Stomach (tissue), 19 donors: ENCODE measurements at places on chromosomes 16 and 17. TPM values are rescaled to one million over a fixed set of nuclear protein-coding genes. Genes with fewer than 3 reads are reported as not detected.

Gene C16orf54
- total RNA-seq: 0.37 TPM

Gene NLRC3
- 16.3 TPM for total RNA-seq

Gene NOD2
- 2.3 TPM for total RNA-seq

Gene KIF18B
- 12.2 TPM for total RNA-seq

GRCh38 chr17:29800457-29800856 lies 129.6 kb downstream of the SSH2 start:
- H3K36me3 ChIP-seq: no peaks in the 10 kb centered on the region
- no peak for DNase-seq

- peaks cover 11% of the 10 kb centered on the region for H3K36me3 ChIP-seq
- DNase-seq: no peak
- peak overlapping the region; percentile 65 for H3K4me3 ChIP-seq
- peaks cover 40% of the 10 kb centered on the region for H3K4me1 ChIP-seq
- no peaks in the 10 kb centered on the region for H3K27me3 ChIP-seq
Measured at GRCh38 chr17:37405955-37406634, 541 bp downstream of the ACACA start.

DNA sequence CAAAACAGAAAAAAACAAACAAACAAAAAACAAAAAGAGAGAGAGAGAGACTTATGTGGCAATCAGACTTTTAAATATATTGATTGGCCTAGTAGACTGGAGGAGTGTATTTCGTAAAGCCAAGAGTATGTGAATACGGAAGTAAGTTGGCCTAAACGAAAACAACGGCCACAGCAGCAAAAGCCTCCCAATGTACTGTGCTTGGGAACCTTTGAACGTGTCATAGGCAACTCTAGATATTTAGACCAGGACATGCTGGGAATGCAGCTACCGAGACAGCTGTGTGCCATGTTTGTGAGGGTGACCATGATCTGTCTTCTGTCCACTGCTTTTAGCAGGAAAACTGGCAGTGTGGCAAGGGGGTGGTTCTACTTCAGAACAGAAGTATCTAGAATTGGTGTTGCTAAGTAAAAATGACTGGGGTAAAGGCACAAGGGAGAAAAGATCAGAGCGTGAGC lies 7.4 kb downstream of the MAF start:
- peak; percentile 48 for DNase-seq
- no peaks in the 10 kb centered on the region for H3K27me3 ChIP-seq
- peak overlapping the region; percentile 37 for H3K27ac ChIP-seq
- no peaks in the 10 kb centered on the region for H3K36me3 ChIP-seq
- H3K4me1 ChIP-seq: peaks cover 52% of the 10 kb centered on the region

DNA sequence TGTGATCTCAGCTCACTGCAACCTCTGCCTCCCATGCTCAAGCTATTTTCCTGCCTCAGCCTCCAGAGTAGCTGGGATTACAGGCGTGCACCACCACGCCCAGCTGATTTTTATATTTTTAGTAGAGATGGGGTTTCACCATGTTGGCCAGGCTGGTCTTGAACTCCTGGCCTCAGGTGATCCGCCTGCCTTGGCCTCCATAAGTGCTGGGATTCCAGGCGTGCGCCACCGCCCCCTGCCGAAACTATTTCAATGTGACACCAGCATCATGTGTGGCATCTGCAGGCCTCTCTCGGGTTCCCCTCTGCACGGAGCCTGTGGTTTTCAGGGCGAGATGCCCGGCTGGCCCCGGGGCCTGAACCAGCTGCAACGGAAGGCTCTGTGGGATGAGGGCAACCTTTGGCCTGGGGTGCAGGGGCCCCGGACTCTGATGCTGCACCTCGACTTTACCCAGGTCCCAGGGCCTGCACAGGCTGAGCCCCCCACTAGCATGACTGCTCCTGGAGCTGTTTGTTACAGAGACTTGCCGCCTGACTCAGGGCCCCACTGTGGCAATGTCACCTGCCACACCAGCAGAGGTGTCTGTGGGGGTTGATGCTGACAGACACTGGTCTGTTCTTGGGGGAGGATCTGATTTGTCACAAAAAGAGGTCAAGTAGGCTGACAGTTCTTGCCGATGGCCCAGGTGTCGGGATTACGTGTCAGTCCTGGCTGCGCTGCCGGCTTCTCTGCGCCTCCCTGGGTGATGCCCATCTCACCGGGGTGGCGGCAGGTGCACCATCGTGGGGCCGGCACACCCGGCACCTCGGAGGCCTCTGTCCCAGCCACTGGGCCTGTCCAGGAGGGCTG lies 8.6 kb upstream of the TEX19 start:
- H3K4me3 ChIP-seq: no peak overlapping the region
- peaks cover 36% of the 10 kb centered on the region for H3K27me3 ChIP-seq
- H3K36me3 ChIP-seq: no peaks in the 10 kb centered on the region
- H3K27ac ChIP-seq: no peak overlapping the region
- peaks cover 11% of the 10 kb centered on the region for H3K4me1 ChIP-seq

DNA sequence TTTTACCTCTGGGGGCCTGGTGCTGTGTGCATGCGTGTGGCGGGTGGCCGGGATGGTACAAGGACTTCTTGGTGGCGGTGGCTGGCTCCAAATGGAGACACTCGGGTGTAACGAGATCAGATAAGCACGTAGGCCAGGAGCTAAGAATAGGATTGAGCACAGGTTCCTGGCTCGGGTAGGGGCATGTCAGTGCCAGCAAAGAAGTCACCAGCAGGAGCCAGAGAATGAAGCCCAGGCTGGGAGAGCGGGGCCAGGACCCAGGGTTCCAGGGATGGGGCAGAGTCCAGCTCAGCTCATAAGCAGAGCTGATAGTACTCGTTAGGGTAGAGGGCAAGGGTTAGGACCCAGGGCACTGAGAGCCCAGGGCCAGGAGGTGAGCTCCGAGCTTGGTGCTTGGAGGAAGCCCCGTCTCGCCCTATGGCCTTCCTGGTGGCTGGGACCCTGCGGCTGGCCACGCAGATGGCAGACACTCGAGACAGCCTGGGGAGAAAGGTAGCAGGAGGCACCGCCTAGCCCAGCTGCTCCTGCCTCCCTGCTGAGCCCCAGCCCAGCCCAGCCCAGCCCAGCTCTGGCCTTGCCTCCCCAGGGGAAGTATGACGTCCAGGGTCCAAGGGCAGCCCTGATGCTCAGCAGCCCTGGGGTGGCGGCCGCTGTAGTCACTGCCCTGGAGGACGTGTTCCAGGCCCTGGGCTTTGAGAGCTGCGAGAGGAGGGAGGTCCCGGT lies 8.9 kb downstream of the ZNF213 start:
- H3K36me3 ChIP-seq: peaks cover 43% of the 10 kb centered on the region
- no peak overlapping the region for H3K4me3 ChIP-seq
- DNase-seq: no peak
- H3K27ac ChIP-seq: no peak overlapping the region

GRCh38 chr17:37506678-37507077 lies 17.0 kb downstream of the DUSP14 start:
- no peak for DNase-seq
- H3K36me3 ChIP-seq: no peaks in the 10 kb centered on the region
- H3K27me3 ChIP-seq: no peaks in the 10 kb centered on the region
- H3K4me1 ChIP-seq: no peaks in the 10 kb centered on the region
